ENCODE measurements at places on chromosomes 1 and 21.

GRCh38 chr1:177998696-177999631 lies 29.1 kb upstream of the SEC16B start:
- no peak for DNase-seq

DNA sequence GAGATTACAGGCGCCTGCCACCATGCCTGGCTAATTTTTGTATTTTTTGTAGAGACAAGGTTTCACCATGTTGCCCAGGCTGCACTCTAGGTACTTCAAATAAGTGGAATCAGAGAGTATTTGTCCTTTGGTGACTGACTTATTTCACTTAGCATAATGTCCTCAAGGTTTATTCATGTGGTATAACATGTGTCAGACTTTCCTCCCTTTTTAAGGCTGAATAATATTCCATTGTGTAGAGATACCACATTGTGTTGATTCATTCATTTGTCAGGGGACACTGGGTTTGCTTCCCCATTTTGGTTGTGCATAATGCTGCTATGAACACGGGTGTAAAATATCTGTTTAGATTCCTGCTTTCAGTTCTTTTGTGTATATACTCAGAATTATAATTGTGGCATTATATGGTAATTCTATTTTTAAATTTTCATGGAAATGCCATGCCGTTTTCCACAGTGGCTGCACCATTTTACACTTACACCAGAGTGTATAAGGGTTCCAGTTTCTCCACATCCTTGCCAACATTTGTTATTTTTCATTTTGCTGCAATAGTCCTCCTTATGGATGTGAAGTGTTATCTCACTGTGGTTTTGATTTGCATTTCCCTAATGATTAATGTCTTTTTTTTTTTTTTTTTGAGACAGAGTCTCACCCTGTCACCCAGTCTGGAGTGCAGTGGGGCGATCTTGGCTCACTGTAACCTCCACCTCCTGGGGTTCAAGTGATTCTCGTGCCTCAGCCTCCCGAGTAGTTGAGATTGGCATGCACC lies 35.1 kb downstream of the IL6R start:
- DNase-seq: no peak

GRCh38 chr21:19236209-19236608 lies 832.6 kb upstream of the TMPRSS15 start:
- DNase-seq: no peak

- DNase-seq: no peak
These were observed 11.1 kb upstream of the KCNE1 start for GRCh38 chr21:34523019-34523555.

DNA sequence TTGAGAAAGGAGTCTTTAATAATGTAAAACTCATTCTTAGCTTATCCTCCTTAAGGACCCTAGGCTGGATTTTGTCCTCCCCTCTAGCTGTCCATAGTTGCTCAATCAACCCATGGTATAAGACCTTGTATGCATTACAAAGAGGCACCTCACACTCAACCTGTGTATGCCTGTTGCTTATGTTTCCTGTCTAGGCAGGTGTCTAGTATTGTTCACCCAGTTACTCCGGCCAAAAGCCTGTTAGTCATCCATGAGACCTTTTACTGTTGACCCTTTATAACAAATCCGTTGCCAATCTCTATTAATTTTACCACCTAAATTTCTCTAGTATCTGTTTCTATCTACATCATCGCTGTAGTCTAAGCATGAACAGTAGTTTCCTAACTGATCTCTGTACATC lies 3.7 kb downstream of the LYPLAL1 start:
- no peak for DNase-seq

DNA sequence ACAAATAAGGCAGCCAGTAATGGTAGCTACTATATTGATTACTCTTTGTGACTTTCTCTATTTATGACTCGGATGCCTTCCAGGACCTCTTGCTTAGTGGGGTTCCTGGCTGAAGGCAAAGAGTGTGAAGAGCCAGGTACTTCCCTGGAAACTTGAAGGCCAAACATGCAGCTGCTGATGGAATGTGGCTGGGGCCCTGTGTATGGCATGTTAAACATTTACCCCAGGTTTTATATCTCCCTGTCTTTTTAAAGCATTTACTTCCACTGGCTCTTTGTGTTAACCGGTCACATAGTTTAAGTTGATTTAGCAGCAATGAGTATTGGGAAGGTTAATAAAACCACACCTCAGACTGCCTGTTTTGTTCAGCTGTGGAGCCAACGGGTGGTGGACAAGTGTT lies 45.7 kb upstream of the PAXBP1 start:
- DNase-seq: no peak

GRCh38 chr1:156356875-156357534 lies 12.0 kb upstream of the RHBG start:
- peak; percentile 5 for DNase-seq

- no peak for DNase-seq
These were observed 889 bp upstream of the CCNL2 start for GRCh38 chr1:1399872-1400575.

DNA sequence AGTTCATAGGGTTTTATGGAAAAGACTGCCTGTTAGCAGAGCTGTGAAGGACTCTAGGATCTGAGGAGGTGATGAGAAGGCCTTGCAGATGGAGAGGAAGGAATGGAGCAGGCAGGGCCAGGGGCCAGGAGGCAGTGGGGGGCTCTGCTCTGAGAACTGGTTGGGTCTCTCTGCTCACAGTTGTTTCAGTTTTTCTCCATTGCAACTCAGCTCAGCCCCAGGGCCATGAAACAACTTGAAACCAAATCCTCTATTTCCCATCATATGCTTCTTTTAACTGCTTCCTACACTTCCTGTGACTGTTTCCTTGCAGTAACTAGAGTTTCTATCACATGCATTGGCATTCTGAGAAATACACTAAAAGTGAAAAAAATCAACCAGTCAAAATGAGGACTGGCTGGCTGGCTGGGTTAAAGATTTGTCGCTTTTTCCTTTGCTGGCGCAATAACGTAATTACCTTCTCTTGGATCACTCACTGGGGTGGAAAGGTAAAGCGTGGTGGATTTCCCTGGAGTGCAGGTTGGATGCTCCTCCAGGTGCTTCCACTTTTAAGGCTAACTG lies 172.0 kb downstream of the CDC7 start:
- DNase-seq: no peak

GRCh38 chr1:62991152-62991551 lies 207.2 kb downstream of the ATG4C start:
- no peak for DNase-seq

DNA sequence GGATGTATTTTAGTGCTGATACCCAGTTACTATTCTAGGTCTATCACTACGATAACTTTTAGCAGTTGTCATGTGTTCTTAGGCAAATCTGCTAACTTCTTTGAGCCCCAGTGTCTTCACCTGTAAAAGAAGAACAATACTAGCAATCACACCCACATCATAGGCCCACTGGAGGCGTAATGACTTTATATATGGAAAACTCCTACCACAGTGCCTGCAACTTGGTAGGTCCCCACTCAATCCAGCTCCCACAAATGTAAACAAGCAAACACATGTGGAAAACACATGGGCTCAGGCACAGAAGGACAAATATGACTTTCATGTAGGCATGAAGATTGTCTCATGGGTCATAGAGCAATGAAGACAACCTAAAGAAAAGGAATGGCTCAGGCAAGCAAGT lies 115.8 kb downstream of the TBX19 start:
- DNase-seq: no peak

- DNase-seq: no peak
These were observed 125.6 kb downstream of the ETS2 start for GRCh38 chr21:38931291-38931690.

All from NCI-H1417 treated with DMSO at 0.1 percent for 48 hours (cell line).